CD4-positive, alpha-beta T cell treated with Interferon gamma for 1 hour (primary cell): ENCODE measurements at places on chromosomes 6 and 20.

- DNase-seq: no peak
These were observed 457.8 kb downstream of the HACE1 start for GRCh38 chr6:104401926-104402325.

GRCh38 chr6:163559661-163560060 is 145.1 kb downstream of the QKI start:
- no peak for DNase-seq

DNA sequence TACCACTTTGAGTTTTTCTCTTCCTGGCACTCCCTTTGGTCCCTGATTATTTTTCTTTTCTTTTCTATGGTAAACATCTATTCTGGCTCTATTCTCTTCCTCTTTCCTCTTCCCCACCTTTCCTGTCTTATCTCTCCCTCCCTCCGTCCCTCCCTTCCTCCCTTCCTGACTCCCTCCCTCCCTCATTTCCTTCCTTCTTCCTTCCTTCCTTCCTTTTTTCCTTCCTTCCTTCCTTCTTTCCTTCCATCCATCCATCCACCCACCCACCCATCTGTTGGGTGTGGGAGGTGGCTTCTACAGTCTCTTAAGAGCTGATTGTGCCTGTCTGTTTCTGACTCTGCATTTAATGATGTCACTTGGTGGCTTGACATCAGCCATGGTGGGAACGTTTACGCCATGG is 43.5 kb upstream of the GTSF1L start:
- no peak for DNase-seq

DNA sequence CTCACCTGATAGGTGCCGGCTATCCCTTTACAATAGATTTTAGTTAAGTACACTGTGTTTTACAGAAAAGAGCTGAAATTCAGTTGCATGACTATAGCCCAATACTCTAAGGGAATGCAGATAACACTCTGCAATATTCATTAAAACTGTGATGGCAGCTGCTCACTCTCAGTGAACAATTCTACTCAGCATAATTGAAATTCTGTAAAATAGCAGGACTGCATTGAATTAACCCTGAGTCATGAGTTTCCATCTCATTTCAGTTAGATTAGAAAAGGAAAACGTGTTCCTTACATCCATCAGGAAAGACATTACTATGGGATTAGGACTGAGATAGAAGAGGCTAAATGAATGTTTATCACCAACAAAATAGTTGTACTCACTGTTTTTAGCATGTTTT is 613.3 kb upstream of the JAG1 start:
- DNase-seq: no peak

DNA sequence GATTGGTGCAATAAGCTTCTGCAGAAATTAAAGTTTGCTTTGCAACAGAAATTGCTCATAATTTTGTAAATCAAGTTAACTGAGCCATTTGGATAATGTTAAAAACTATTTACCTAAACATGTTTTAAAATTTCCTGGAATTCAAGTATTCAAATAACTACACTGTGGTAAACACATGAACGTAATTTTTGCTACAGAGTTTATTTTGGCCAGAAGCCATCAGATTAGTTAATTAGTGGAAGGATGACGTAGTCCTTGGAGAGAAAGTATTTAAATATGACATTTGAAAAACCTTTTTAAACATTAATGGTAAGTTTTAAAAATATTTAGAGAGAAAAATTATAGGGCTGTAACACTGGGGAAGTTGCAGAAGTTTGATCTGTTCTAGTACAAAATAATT is 121.2 kb upstream of the UST start:
- DNase-seq: no peak

GRCh38 chr6:118685823-118686449 is 34.5 kb upstream of the CEP85L start:
- no peak for DNase-seq

DNA sequence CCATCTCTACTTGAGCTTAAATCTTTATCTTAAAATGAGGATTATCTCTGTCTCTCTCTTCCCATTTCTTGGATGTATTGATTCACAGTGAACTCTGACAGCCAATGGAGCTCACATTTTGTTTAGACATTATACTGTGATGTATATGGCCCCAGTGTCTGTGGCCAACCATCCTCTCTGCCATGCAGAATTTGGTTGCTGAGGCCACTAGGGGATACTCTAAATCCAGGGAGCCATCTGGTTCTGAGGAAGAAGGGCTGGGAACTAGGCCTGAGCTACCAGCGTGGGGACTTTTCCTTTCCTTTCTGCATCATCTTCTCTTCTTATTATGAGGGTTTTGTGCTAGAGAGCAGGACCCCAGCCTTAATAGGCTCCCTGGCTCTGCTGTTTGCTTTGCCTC is 59.1 kb upstream of the RIPOR2 start:
- DNase-seq: no peak

DNA sequence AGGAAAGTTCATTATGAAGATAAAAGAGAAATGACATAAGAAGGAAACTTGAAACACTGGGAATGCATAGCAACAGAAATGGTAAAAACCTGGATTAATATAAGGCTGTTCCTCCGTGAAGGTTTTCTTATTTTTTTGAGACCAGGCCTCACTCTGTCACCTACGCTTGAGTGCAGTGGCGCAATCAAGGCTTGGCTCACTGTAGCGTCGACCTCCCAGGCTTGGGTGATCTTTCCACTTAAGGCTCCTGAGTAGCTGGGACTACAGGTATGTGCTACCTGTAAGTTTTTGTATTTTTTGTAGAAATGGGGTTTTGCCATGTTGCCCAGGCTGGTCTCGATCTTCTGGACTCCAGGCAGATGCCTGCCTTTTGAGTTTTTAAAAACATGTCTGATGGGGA is 51.7 kb downstream of the PANK2 start:
- DNase-seq: no peak

GRCh38 chr6:52087498-52087999 is at the start of gene PKHD1:
Gene PKHD1 (minus strand): TSS chr6:52087613. CDS start chr6:52084933, 2,680 bp downstream.
- no peak for DNase-seq

DNA sequence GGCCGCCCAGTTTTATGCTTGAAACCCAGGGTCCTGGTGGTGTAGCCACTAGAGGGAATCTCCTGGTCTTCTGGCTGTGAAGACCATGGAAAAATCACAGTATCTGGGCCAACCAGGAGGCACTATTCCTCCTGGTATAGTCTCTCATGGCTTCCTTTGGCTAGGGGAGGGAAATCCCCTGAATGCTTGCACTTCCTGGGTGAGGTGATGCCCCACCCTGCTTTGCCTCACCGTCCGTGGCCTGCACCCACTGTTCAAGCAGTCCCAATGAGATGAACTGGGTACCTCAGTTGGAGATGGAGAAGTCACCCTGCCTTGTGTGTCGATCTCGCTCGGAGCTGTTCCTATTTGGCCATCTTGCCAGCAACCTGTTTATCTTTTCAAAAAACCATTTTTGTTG is 10.1 kb upstream of the ZNF337 start:
- peak; percentile 37 for DNase-seq

DNA sequence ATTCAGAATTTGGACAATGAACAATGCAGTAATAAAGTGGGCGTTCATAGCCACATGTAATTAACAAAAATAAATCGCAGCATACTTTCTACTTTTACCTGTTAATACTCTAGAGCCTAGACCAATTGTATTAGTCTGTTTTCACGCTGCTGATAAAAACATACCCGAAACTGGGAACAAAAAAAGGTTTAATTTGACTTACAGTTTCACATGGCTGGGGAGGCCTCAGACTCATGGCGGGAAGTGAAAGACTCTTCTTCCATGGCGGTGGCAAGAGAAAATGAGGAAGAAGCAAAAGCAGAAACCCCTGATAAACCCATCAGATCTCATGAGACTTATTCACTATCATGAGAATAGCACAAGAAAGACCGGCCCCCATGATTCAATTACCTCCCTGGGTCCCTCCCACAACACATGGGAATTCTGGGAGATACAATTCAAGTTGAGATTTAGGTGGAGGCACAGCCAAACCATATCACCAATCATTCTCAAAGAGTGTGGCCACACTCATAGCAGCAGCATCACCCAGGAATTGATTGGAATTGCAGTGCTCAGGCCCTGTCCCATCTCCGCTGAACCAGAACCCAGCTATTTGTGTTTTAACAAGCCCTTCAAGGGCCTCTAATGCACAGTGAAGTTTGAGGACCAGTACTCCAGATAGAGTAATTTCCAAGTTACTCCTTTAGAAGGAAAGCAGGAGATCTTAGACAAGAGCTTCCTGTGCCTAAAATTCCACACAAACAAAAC is 650.0 kb downstream of the KIF16B start:
- peak; percentile 27 for DNase-seq

- no peak for DNase-seq
These were observed 53.6 kb downstream of the YTHDF1 start for GRCh38 chr20:63162206-63162795.

GRCh38 chr20:40082436-40082835 is 606.6 kb downstream of the MAFB start:
- no peak for DNase-seq

DNA sequence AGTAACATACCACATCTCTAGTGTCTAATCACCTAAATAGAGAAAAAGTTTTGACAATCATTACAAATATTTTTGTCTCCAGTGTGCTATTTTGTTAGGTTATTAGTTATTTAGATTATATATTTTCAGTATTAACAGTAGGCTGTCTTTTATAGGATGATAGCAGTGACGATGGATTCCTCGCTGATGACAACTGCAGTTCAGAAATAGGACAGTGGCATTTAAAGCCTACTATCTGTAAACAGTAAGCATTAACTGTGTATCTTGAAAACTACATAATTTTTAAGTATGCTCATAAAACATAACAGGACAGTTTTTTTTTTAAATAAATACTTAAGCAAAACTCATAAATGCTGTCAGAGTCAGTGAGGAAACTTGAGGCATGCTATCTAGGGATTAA is 37.9 kb upstream of the MYO6 start:
- no peak for DNase-seq

GRCh38 chr20:40883097-40883496 is 145.5 kb upstream of the TOP1 start:
- no peak for DNase-seq

DNA sequence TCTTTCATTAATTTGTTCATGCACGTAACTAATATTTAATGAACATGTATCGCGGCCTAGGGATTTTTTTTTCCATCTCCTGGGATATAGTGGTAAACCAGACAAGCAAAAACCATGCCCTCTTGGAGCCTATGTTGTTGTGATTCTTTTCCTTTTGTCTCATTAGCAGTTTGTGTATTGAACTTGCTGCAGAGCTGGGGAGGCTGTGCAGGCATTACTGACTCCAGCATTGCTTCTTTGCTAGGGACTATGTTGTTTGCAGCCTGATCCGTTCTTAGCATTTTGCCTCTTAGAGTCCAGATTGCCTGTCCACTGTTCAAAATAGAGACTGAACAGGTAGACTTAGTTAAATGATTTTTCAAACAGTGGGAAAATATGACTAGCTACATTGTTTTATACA is 9.7 kb downstream of the SCAF8 start:
- DNase-seq: no peak

DNA sequence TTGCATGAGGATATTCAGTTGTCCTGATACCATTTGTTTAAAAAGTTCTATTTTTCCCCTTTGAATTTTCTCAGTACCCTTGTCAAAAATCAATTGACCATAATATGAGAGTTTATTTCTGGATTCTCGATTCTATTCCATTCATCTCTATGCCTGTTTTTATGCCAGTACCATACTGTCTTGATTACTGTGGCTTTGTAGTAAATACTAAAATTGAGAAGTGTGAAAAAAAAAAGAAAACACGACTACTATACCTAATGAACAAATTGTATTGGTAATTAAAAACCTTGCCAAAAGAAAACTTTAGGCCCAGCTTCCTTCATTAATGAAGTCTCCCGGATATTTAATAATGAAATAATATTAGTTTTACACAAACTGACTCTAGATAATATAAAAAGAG is 185.7 kb downstream of the TBC1D7 start:
- DNase-seq: no peak

DNA sequence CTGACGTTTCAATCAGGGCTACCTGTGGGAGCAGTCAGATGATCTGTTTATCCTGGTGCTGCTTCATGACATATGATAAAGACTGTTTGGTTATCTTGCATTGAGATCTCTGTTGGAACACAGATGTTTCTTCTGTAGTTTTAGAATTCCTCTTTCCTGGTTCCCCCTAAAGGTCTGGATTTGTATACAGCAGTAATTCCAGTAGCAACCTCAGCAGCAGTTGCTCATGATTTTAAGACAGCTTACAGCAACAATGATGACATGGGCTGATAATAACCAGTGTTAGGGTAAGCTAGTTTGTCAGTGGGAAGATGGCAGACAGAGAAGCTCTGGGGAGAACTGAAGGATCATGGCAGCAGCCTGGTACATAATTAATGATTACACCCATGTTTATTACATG is 439.4 kb downstream of the PHF3 start:
- no peak for DNase-seq

DNA sequence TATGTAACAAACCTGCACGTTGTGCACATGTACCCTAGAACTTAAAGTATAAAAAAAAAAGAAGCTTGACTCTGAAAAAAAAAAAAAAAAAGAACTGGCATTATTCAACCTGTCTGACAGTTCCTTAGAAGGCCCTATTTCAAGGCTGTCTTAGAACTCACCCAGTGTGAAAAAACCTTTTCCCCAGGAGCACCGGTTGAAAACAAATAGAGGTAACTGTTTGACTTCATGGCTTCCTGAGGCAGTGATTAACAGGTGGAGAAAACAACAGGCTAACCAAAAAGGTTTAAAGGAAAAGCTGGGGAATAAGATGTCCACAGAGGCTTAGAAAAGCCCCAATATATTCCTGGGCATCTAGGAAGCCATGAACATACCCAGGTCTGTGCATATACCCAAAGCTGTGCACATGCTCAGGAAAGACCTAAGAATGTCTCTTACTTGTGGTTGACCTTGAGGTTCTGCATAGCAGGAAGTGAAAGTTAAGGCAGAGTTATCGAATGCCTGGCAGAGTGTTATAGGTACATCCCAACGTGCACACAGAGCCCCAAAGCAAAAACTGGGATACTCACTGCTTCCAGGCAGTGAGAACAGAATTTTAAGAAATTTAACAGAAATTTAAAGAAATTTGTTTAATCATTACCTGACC is 7.0 kb downstream of the UQCC1 start:
- no peak for DNase-seq

GRCh38 chr6:44702292-44702691 is 314.8 kb downstream of the CDC5L start:
- DNase-seq: no peak

DNA sequence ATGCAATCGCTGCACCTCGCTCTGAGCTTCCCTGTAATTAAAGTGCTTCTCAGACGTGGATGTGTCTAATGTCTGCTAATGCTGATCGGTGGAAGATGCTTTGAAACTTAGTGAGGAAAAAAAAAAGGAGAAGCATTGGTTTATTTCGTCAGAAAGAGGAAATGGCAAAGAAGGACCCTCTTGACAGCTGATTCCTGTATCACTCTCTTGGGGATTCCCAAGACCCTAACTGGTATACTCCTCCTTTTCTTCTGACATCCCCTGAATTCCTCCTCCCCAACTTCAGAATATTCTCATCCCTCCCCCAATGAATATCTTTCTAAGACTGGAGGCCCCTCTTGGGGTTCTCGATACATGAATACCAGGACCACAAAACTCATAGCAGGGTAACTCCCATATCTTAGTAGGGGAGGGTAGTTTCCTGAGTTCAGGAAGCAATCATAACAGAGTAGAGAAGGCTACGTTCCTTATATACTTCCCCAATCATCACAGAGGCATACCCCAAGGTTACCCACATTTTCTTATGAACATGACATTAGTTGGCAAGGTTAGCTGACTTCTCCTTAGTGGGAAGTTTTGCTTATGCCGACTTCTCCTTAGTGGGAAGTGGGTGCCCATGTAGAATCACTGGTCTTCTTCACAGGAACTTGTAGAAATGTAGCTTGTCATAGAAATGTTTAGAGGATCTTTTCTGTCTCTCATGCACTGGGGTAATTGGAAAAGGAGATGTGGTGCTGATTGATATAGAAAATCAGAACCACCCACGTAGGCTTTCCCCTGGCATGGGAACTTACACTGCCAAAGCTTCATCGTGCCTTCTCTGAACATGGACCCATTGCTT is 63.8 kb upstream of the ATXN1 start:
- DNase-seq: no peak
